ENCODE measurements at places on chromosomes 4 and X.

- no peak for DNase-seq
Measured at GRCh38 chr4:173517781-173518424, 12.1 kb downstream of the HAND2 start.

- DNase-seq: no peak
Measured at GRCh38 chrX:57772637-57773036, 92.6 kb upstream of the NLRP2B start.

DNA sequence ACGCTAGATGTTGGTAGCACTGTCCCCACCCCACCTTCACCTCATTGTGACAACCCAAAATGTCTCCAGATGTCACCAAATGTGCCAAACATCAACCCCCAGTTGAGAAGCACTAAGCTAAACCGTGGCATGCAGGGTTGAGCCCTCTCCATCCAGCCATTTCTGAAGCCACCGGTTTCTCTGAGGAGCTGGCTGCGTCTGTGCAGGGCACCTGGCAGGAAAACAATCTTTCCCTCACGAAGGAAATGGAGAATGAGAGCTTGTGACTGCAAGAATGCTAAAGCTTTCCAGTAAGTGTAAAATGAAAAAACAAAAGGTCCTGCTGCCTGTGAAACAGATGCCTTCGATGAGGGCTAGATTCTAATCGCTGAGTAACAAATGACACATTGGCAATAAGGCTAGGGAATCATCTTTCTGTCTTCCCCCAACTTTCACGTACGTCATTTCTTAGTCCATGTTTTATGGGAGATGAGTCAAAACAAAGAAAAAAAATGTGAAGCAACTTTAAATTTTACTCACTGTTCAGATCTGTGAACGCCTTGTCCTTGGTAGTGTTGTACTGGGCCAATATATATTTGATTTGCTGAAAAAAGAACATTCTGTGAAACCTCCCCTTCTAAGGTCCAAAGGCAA, 59.9 kb downstream of the PROM1 start:
- DNase-seq: no peak

DNA sequence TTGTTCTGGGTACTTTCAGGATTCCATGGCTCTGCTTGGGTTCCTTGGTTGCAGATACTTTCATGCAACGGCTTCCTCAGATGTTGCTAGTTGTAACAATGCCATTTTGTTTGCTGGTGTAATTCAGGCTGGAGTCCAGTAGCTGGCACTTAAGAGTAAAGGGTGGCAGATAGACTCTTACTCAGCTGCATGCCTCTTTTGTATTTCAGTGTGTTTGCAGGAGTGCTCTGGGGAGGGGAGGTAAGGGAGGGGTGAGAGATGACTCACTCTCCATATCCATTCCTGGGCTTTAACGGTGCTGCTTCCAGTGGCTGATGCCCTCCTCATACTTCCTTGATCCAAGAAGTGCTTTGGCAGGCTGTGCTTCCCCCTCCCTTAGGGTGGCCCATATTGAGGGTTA, 155.2 kb downstream of the ZNF330 start:
- no peak for DNase-seq

GRCh38 chr4:633976-634598, 8.7 kb downstream of the PDE6B start:
- DNase-seq: no peak

DNA sequence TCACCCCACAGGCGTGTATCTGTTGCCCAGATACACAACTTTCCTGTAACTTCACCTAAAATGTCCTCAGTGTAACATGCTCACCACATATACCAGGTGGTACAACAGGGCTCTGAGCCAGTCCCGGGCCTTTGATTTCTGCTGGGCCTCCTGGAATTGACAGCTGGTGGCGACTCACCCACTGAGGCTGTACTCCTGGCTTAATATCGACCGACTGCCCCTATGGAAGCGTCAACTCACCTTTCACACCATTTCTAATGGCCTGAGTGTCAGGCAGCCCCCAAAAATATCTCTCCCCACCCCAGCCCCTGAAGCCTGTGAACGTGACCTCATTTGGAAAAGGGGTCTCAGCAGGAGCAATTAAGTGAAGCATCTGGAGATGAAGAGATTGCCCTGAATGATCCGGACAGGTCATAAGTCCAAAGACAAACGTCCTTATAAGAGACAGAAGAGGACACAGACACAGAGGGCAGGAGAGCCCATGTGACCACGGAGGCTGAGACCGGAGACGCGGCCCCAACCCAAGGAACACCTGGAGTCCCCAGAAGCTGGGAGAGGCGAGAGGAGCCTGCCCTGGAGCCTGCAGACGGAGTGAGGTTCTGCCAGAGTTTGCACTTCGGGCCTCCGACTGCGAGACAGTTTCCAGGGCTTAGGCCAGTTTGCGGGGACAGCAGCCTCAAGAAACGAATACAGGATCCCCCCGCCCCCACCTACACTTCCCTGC, 12.6 kb upstream of the MXD4 start:
- no peak for DNase-seq

DNA sequence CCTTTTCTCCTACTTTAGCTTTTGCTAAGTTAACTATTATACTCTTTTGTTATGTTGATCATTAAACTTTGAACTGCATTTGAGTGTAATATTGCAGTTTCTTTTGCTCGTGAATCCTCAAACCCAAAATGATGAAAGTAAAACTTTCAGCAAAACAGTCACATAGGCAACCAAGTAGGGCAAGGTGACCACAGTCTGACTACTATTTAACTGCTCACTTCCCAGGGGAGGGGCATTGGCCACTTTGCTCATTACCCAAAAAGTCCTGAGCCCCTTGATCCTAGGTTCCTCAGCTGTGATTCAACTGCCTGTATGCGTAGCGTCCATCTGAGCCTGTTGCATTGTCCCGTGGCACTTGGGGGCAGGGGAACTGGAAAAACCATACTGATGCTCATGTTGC, 17.0 kb downstream of the RBMX2 start:
- DNase-seq: no peak

DNA sequence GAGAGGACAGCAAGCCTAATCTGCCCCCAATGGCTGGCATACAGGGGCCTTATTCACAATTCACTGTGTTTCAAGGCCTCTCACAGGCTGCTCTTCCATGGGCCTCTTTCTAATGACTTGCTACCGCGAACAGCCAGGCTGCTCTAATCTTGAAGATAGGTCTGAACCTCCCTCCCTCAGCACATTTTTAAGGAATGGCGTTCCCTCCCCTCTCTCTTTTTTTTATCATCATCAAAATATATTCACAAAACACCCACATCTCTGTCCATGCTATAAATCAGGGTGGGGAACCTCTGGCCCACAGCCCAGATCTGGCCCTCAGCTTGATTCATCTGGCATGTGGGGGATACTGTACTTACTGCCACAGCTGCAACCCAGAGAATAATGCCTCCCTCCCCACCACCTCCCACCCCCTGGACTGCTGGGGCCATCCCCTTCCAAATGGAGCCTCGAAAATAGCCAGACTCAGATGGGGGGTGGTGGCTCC, 76.2 kb upstream of the PLAC1 start:
- no peak for DNase-seq

DNA sequence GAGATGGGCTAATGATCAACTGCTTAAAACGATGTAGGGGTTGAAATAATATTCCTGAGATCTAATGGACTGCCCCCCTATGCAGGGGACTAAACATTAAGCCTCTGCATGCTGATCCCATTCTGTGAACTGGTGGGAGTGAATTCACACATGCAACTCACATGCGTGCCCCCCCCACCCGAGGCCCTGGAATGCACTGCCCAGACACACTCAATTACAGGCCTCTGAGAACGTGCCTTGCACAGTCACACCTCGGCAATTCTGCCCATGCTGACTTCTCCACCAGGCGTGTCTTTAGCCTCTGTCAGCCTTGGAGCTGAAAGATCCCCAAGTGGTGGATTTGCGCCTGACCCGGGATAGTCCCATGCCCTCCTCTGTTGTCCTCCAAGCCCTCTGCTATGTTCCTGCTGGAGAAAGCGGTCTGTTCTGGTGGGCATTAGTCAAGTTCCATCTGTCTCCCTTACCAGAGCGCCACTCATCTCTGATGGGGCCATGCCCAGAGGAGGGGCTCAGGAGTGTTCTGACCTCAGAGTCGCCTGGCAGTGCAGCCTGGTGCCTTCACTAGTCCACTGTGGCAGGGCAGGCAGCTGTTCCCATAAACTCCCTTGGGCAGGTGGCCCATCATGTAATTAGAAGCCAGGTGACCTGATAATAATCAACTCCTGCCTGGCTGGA, 86.5 kb downstream of the DRD5 start:
- no peak for DNase-seq

- no peak for DNase-seq
Measured at GRCh38 chr4:153218961-153219360, 14.7 kb downstream of the TRIM2 start.

- DNase-seq: no peak
Measured at GRCh38 chr4:22850630-22851029, 157.9 kb downstream of the GBA3 start.

GRCh38 chr4:46550471-46550870, 160.5 kb upstream of the GABRA2 start:
- DNase-seq: no peak

- no peak for DNase-seq
Measured at GRCh38 chrX:24426340-24426913, 38.7 kb upstream of the PDK3 start.

- DNase-seq: no peak
Measured at GRCh38 chr4:32962100-32962499, 2241.9 kb downstream of the PCDH7 start.

GRCh38 chr4:116005806-116006088, 892.3 kb upstream of the NDST4 start:
- no peak for DNase-seq

DNA sequence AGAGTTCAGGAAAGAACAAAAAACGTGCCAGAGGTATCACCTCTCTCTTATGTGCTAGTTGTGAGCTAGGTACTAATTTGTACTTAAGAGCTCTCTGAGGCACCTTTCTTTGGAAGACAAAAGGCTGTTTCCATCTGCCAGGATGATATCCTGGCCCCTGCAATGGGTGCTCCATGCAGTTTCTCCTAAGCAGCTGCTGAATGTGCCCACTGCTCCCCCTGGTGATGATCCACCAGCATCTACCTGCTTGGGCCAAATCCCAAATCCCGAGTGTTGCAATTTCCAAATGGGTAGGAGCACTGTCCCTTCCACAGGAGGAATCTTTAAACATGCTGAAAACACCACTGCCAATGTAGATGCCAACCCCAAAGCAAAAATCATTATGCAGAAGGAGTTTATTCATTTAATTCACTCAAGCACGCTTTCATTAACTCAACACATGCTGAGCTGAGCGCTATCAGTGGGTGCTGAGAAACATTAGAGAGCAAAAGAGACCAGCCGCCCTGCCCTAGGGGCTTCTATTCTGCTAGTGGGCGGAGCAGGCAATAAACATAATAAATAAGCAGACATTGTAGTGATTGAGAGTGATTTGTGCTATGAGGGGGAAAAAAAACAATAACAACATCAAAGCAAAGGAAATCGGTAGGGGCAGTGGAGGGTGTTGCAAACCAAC, 69.6 kb upstream of the C4orf50 start:
- no peak for DNase-seq

- no peak for DNase-seq
Measured at GRCh38 chr4:44756559-44756958, 30.2 kb upstream of the GNPDA2 start.

- no peak for DNase-seq
Measured at GRCh38 chr4:15964159-15964558, 1.2 kb upstream of the FGFBP2 start.

DNA sequence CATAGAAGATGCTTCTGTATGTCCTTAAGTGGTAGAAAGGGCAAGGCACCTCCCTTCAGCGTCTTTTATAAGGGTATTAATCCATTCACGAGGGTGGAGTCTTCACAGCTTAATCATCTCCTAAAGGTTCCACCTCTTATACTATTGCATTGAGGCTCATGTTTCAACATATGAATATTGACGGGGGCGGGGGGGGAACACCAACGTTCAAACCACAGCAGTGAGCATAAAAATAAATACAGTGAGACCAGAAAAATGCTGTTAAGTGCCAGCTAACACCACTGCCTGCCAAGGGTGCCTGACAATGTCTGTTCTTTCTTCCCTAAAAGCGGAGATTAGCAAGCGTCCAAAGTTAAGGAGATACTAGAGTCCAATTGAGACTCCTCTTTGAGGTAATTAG, 323.3 kb downstream of the STK32B start:
- no peak for DNase-seq

GRCh38 chr4:6095023-6095752, 77.0 kb upstream of the C4orf50 start:
- no peak for DNase-seq

DNA sequence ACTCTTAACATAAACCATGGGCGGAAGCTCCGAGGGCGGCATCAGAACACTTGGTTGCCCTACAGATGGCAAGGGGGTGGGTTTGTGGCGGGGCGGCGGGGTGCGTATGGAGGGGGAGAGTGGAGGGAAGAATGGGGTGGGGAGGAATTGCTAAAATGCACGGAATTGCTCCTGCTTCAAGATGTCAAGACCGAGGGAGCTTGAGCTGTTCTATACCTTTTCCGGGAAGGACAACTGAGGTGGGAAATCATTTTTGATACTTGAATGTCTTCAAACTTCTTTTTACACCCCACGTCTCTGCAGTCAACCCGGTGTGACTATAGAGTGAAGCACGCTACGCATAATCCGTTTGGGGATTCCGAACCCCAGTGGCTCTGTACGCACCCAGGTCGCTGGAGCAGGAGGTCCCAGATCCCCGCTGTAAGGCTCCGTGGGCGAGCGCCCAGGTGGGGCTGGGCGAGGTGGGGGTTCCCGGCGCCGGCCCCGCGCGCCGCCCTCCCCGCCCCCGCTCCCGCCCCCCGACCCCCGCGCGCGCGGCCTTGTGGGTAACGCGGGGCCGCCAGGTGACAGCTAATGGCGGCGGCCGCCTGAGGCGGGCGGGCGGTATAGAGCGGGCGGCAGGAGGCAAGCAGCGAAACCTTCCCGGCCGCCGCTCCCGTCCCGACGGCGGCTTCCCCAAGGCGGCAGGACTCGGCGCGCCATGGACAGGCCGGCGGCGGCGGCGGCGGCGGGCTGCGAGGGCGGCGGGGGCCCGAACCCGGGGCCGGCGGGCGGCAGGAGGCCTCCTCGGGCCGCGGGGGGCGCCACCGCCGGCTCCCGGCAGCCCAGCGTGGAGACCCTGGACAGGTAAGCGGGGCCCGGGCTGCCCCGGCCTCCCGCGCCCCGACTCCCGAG, at the start of gene MTMR1:
Gene MTMR1, plus strand, starts transcription at position 566 of the 894 bp plus-strand sequence. Its CDS starts 135 bp downstream, at position 701.
- peak; percentile 40 for DNase-seq

DNA sequence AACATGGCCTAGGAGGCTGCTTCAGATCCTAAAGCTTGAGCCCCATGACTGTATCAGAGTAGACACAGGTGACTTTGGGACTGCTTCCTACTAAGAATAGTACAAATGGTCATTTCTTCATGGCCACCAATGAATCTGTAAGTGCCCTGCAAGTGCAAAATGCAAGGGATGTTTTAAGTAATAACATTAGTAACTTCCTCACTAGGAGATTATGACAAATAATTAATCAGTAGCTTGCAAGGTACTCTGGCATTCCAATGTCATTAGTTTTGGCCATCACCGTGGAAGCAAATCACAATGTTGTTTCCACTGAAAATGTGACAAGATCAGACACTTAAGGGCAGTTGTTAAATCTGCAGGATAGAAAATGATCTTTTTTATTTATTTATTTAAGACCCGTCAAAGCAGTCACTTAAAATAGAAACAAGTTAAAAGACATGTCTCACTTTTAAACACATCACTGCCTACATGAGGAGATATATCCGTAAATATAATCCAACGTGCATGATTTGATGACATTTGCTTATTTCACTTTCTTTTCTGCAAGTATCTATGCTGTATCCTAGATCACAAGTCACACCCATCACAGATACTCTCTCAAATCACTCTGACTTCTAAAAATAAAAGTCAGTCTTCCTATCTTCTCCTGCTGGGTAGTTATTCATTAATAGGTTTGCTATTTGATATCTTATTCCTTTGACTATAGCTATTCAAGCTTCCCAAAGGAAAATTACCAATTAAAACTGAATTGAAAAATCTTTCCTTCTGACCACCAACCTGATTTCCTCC, 400.6 kb downstream of the IL15 start:
- DNase-seq: no peak
